Natural killer cell treated with Interleukin-12 subunit alpha and Interleukin-12 subunit beta and Interleukin-15 and Interleukin-18, amount 100 ng/mL, for 72 hours (primary cell): ENCODE measurements at places on chromosomes 7 and 10. TPM values are rescaled to one million over a fixed set of nuclear protein-coding genes. Genes with fewer than 3 reads are reported as not detected.
A peak's percentile ranks its signal among the peaks of the same experiment; 100 is the strongest.

The SPDYE2B gene
- total RNA-seq: not detected

The CTNNA3 gene
- total RNA-seq: not detected

The PRKAR2B gene
- total RNA-seq: 4.7 TPM

The MMP21 gene
- 0.14 TPM for total RNA-seq

The ACTR3C gene
- total RNA-seq: 2.9 TPM

- DNase-seq: no peak
Observed at GRCh38 chr10:124043310-124044142, 49.9 kb downstream of the CHST15 start.

DNA sequence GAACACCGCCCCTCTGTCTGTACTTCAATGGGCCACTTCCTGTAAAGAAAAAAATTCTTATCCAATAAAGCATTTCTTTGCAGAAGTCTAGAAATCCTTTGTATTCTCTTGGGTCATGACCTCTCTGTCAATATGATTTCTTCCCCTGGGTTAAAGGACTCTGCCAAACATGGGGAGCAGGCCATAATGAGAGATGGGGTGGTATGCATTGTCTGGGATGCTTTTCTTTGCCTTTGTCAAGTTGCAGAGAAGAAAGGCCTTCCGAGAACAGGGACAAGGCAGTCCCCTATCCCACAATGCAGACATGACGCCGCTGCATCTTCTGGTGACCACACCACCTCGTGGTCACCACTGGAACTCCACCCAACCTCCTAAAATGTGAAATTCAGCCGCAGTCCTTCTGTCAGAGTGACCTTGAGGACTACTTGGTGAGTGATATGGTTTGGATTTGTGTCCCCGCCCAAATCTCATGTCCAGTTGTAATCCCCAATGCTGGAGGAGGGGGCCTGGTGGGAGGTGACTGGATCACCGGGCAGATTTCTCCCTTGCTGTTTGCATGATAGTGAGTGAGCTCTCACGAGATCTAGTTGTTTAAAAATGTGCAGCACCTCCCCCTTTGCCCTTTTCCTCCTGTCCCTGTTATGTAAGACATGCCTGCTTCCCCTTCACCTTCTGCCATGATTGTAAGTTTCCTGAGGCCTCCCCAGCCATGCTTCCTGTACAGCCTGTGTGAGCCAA lies 15.2 kb upstream of the FRMPD2 start:
- no peak for DNase-seq

- no peak for DNase-seq
Observed at GRCh38 chr10:130744631-130745030, 566.9 kb downstream of the TCERG1L start.

DNA sequence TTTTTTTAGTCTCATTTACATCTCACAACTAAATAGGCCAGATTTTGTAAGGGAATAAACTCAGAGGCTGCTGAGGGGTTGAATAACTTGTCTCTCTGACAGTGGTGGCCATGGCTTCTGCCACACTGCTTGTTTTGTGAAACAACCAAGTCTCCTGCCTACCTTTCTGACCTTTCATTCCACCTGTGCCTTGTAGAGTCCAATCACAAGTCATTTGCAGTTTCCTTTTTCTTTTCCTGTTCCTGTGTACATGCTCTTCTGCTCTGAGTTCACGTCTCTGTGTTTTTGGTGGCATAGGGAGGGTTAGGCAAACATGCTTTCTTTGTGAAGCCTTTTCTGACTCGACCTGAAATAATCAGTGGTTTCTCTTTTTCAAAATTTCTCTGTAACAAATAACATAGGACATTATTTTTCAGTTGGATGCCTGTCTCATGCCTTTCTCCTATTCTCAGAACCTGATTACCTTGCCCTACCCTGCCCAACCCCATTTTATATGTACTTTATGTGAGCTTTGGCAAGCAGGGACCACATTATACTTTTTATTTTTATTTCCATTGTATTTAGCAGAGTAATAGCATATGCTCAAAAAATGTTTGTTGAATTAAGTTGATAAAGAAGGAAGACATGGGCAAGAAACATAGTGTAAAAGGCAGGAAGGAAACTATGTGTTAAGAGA lies 81.7 kb downstream of the HDAC9 start:
- DNase-seq: no peak

GRCh38 chr10:97836446-97836845 lies 13.2 kb upstream of the GOLGA7B start:
- no peak for DNase-seq

GRCh38 chr7:32890010-32890792 lies 1.4 kb downstream of the KBTBD2 start:
- DNase-seq: peak; percentile 64

DNA sequence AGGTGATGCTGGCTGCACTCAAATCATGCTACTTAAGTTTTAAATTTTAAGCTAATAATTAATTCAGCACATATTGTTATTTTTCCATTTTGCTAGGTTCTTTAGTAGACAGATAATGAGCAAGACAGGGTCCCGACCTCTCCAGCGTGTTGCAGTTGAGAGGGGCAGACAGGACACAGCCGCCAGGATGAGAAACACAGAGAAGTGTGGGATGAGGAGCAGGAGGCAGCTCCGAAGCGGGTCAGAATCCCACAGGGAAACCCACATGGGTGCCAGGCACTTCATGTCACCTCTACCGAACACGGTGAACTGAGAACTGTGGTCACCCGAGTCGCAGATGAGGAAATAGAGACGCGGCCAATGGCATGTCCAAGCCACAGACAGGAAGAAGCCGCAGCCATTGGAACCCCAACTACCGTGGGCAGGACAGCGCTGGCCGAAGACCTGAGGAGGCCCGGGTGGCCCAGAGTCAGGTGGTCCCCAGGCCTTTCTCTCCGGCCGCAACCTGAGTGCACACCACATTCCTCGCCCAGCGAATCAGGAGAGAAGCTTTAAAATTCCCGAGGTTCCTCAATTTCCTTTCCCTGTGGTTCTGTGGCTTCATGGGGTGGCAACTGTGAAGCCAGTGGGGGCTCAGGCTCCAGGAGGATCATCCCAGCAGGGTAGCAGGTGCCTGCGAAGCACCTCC lies 213.0 kb downstream of the DNAJB6 start:
- DNase-seq: peak; percentile 5

GRCh38 chr10:11298116-11298515 lies 280.4 kb downstream of the CELF2 start:
- DNase-seq: no peak

DNA sequence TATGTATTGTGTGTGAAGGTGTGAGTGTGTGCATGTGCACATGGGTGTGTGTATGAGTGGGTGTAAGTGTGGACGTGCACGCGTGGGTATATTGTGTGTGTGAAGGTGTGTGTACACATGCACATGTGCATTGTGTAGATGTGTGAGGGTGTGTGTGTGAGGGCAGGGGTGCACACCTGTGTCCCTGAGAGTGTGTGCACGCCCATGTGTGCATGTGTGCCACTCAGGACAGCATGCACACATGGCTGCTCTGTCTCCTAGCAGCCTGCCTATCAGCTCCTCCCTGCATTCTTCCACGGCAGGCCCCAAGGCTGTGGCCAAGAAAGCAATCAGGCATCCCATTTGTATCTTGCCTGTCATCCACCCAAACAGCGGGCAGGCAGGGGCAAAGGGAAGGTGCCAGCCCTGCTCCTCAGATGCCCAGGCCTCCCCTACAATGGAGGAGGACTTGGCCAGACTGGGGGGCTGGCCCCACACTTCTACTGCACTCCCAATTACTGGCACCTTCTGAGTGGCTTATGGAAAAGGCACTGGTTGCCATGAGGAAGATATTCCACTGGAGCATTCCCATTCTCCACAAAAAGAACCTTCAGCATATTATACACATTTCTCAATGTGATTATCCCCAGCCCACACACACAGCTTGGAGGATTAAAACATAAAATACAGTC lies 380.4 kb upstream of the ZMIZ1 start:
- no peak for DNase-seq

- no peak for DNase-seq
Observed at GRCh38 chr10:72557362-72557761, 68.5 kb downstream of the MICU1 start.

GRCh38 chr10:14560791-14561765 lies 213.6 kb downstream of the FAM107B start:
- DNase-seq: peak; percentile 76

DNA sequence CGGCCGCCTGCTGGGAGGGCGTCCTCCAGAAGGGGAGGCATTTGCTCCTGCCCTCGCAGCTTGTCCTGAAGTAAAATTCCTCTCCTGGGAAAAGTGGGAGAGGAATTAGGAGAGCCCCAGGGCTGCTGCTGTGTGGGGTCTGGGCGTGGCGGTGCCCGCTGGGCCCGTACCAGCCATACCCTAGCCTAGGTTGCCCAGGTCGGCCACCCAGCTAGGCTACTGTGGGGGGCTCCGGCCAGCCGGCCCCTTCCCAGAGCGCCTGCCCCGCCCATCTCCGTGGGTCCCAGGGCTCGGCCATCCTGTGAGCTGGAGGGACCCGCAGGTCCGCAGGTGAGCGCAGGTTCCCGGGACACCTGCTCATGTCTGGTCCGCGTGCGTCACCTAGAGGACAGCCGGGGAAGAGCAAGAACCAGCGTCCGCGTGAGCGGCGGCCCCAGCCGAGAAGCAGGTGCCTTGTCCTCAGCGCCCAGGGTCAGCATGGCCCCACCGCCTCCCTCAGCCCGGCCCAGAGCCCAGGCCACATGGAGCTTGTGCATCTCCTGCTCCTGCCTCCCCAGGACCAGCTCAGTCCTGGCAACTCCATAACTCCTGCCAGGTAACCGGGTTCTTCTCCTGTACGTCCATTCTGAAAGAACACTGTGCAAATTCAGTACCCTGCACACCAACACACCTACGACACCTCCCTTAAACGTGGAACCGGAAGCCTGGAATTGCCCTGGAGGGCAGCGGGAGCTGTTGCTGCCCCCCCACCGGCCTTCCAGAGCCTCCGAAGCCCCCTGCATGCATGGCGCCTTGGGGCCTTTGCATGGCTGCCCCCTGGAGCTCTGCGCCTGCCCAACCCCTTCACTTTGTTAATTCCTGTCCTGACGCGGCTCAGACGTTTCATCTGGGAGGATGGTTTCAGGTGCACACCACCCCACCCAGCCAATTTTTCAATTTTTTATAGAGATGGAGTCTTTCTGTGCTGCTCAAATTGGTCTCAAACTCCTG lies 22.8 kb upstream of the FOXL3 start:
- no peak for DNase-seq

DNA sequence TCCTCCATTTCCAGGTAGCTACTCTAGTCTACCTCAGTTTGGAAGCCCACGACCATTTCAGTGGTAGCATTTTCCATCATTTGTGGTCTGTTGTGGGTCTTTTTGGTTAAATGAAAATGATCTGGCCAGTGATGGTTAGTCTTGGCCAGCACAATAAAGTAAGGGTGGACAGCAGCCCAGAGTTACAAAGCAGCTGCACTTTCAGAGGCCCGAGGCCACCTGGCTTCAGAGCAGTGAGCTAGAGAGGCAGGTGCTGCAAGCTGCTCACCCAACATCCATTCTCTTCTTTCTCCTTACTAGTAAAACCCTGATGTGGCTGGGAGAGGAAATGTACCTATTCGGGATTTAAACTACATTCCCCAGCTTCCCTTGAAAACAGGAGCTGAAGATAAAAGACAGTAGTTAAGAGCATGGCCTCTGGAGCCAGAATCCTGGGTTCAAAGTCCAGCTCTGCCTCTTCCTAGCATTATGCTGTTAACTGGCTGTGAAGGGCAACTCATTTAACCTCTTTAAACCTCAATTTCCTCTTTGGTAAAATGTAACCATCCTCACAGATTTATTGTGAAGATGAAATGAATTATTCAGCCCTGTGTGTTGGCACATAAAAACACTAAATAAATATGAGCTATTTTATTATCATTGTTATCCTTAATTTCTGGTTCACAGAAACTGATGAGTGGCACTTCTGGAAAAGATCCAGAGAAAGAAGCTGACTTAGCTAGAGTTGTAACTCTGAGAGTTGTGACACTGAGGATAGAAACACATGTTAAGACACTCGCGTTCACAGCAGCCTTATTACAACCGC lies 517.4 kb downstream of the PARD3 start:
- no peak for DNase-seq

DNA sequence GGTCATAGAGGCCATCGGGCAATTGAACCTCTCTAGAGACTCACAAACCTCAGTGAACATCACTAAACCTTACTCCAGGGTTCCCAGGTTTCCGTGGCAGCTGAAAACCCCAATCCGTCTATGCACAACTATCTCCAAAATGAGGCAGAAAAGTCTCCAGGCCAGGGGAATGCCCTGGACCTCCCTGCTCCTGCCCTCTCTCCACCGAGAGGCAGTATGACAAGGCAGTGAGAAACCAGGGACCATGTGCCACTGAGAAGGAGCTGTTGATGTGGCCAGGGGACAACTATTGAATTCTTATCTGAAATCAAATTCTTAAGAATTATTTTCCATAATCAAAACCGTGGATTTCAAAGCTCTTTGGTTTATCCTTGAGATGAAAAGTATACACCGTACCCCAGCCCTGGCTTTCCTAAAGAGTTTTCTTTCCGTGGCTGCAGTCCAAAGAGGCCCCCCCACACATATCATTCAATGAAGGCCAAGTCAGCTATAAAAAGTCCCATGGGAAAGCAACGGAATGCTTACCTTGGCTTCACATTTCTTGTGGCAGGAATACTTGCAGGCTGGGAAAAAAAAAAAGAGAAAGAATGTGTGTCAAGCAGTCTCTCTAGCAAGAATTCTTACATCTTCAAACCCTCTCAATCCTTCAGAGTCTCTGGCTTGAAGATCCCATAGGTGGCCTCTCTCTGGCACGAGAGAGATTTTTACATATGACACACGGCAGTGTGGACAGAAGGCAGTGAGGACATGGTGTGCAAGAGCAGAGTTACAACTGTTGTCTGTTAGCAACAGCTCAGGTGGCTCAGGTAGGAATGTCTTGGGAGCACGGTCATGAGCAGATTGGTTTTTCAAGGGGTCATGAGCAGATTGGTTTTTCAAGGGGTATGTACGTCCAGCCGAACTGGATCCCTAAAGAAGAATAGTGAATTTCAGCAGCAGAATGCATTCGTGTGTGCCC lies 75.2 kb downstream of the TNS3 start:
- no peak for DNase-seq
